ENCODE measurements at places on chromosomes 12 and 14.

DNA sequence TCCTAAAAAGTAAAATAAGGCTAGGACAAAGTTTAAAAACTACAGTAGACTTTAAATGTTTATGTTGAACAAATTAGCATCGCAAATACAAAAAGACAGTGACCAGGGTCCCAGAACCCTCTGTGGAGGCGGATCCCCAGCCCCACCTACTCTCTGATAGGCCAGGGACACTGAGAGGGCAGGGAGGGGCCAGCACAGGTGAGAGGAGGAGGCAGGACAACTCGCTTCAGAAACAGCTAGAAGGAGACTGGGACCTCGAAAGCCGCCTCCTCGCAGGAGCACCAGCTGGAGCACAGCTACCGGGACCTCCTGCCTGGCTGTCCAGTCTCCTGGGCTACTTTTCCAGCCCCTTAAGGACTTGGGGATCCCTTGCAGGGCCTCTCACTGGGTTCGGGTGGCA is 992 bp downstream of the DNAH10 start:
- no peak for DNase-seq

DNA sequence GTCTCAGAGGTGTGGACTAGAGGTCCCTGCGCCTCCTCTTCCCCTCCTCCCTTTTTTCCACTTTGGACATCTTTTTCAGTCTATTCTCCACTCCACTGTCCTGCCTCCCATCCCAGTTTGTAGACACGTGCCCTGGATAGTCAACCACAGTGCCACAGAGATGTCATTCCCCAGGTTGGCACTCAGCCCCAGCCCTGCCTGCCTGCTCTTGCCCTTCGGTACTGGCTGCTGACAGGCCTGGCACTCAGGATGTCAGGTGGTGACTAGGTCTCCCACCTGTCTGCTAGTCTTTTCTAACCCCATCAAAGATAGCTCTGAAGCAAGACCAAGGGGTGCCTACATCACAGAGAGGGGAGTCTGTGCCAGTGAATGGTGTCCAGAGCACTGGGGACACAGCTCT is 15.8 kb downstream of the KRT71 start:
- DNase-seq = no peak

- DNase-seq = no peak
These were observed 42.2 kb upstream of the APPL2 start for GRCh38 chr12:105278043-105278697.

DNA sequence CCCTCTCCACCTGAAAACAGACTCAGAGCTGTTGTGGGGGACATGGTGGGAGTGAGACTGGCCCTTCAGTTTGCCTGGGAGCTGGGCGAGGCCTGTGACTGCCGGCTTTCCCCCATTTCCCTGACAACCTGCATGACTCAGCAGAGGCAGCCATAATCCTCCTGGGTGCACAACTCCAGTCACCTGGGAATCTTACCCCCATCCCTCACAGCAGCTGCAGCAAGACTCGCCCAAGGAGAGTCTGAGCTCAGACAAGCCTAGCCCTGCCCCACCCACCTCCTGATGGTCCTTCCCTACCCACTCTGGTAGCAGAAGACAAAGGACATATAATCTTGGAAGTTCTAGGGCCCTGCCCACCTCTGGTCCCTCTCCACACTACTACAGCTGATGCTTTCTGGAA is 207.3 kb upstream of the ARID2 start:
- no peak for DNase-seq

GRCh38 chr12:72053604-72054003 is 115.0 kb downstream of the TPH2 start:
- DNase-seq = no peak

GRCh38 chr14:89085737-89086382 is 261.4 kb downstream of the TTC8 start:
- DNase-seq = no peak

DNA sequence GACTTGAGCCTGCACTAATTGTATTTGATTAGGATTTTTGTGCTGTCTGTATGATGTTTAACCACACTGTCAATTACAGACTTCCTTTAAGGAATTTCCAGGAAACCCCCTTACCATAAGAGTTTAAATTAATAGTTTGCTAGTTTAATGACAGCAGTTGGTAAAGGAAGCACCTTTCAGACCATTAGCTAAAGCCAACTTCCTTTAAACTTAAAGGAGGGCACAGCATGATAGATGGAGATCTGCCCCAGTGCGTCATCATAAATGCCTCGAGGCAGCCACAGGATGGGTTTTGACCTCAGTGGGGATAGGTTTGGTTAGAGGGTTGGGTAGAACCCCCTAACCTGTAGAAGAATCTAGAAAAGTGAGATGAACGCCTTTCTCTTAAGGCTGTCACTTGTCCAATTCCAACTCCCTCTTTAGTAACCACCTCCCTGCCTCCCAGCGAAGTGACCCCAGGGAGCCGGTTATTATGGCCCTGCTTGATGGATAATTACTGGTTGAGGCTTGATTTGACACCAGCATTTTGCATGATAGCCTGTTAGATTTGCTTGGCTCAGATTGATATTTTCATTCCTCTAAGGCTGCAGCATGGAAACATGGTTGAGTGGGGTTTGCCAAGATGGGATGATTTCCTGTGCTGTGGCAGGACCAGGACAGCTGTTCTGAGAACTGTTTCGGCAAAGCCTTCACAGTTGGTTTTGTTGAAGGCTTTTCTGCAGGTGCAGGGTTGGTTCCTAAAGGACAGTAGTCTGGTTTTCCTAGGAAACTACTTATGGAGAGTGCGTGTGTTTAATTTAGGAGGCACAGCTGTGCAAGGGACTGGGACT is 62.7 kb downstream of the CHST11 start:
- DNase-seq = no peak

- no peak for DNase-seq
These were observed 724 bp upstream of the CD27 start for GRCh38 chr12:6444031-6444430.

DNA sequence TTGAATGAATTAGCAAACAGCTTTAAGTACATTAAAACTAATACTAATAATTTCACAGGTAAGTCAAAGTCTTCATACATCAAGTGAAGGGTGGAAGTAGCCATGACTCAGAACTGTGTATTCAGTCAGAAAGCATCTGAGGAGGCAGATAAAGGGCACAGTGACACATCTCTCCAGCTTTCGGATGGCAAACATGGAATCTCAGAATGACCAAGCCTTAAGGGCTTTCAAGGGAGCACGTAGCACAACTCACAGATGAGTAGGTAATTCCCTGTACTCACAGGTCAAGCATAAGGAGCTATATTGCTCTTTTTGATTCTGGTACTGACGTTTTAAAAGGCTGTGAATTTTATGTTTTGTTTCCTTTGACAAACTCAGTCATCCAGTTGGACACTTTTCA is 56.0 kb downstream of the MDGA2 start:
- no peak for DNase-seq

All from smooth muscle cell of the brain vasculature (primary cell).